ENCODE measurements at places on chromosomes 3 and 15.

DNA sequence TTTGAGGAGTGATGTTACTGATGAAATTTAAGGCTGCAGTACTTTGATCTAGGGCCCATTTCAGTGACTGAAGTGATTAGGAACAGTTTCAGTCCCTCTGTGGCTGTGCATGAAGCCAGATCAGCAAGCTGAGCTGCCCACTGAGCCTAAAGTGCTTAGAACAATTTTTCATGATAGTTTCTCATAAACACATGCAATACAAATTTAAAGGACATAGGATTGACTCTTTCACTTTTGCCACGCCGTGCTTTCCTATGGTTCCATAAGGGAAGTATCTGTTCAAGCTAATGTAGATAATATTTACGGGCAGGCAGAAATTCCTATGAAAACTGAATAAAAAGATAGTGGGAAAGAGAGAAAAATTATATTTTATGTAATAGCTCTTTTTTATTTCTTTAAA, 10.6 kb downstream of the ANKUB1 start:
- DNase-seq, result no peak

GRCh38 chr15:44300572-44300971, 12.1 kb downstream of the GOLM2 start:
- DNase-seq, result no peak

- DNase-seq, result no peak
Observed at GRCh38 chr3:154121701-154122551, 736 bp downstream of the ARHGEF26 start.

DNA sequence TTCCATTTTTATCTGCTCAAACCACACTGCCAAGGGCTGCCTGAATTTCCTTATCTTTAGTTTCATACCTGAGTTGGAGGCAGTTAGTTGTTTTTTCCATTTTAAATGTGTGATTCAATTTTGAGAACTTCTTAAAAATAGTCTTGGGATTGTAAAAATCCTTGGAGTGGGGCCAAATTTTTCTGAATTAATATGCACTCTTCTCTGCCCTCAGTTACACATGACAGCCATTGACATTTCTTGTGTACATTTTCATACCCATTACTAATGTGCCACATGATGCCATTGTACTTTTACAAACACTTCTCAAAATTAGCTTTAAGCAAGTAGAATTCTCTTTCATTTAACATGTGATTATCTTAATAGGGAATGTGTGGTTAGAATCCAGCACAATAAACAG, 141.7 kb downstream of the C3orf38 start:
- no peak for DNase-seq

DNA sequence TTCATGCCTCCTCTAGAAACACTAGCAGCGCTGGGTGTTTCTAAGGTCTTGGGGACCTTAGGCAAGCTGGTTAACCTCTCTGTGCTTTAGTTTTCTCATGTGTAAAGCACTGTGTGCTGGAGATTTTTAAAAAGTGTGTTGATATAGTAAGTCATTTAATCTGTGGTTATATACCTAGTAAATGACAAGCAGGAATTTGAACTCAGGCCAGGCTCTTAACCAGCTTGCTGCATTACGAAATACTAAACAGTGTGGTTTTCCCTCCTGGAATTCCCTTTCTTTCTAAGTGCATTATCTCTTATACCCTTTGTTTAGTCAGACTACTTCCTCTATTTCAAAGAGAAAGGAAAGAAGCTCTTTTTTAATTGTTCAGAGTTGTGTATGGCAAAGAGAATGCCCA, 26.5 kb downstream of the NEO1 start:
- no peak for DNase-seq

DNA sequence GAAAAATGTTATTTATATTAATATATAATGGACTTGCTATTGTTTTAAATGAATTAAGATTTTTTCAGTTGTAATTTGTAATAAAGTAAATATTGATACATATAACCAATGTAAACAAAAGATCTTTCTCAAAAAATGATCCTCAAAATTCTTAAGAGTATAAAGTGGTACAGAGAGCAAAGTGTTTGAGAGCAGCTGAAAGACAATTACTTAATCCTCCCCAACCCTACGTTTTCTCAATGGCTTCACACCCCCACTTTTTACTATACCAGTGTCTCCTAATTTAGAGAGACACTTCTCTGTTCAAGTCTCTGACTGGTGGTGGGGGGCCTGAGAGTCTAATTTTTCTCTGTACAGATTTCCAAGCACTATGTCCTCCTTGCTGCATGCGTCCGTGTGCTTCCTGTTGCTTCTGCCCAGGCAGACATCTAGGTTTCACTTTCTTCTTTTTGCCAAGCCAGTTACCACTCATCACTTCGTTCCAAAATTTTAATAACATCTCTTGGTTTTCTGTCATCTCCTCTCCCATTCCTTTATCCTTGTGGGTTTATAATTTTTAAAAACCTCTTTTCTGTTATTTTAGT, 276.3 kb upstream of the DNAJC19 start:
- no peak for DNase-seq

- no peak for DNase-seq
Observed at GRCh38 chr3:66863205-66864111, 134.6 kb upstream of the KBTBD8 start.

DNA sequence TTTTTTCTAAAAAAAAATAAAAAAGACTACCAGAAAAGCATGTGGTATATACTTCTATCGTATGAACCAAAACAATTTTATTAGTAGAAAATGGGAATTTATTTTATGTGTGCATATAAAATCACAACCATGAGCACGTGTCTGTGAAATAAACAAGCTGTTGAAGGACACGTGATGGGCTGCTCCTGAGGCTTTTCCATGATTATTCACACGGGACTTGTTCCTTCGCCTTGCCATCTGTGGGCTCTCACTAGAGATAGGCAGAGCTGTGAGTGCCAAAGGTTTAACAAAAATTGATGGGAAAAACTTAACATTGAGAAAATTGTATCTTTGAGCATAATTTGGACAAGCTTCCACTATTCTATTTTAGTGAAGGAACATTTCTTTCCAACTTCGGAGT, 12.4 kb upstream of the ETV5 start:
- DNase-seq, result no peak

DNA sequence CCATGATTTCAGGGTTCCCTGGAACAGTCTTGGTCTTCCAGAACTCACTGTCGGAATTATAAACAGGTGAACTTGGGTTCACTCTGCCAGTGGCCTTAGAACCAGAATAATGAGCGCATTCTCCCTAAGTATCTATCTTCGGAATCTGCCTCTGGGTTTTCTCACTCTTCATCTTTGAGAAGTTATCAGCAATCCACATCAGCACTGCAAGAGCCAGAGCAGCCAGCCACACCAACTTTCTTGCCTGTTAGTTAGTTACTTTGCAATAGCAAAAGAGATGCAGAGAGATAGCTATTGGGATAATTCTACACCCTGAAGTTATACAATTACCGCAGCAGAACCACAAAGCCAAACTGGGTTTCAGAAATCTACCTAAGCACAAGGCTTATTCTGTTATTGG, 25.8 kb downstream of the GLB1 start:
- no peak for DNase-seq

DNA sequence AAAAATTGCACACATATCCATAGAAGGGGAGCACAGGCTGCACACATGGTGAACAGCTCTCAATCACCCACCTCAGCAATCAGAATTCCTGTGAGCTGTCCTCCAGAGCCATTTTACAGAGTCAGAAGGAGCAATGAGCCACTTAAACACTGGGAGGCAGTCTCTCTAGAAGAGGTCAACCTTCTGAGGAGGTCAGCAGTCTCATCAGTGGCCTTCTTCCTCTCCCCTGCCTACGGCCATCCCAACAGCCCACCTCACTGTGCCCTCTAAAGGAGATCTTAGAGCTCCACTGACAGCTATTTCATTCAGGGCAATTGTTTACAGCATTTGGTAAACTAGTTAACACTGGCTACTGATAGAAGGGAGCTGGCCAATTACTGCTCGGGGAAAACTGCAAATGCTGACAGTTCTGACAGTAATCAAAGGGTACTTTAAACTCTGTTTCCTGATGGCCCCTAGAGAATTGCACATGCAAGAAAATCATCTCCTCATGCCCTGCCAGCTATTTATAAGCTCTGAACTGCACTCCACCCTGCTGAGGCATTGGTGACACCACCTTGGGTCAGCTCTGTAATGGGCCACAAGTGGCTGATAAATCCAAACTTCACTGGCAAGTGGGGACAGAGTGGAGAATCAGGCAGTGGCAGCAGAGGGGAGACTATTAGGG, 42.1 kb upstream of the TSPAN3 start:
- no peak for DNase-seq

DNA sequence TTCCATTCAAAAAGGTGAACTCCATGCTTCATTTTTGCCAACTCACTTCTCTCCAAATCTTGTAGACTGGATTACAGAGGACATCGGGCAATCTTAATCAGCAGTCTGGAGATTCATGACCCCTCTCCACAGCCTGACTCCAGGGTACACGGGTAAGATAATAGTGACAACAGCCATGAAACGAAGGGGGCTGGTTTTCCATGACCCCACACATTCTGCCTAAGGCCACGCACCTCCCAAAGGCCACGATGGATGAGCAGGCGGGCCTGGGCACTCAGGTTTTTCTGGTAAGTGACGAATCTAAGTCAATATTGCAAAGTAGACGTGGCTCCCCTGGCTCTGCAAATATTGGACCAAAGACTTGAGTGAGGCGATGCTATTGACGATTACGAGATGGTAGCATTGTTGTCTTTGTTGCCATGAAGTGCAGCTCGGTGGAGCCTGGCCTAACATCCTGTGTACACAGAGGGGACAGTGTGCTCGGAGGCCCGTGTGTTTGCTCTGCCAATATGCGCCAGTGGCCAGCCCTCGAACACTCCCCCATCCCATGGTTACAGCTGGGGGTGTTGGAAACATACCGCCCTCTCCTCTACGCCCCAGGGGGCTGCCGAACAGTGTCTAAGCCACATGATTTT, 119.1 kb downstream of the OPA1 start:
- peak; percentile 93 for DNase-seq

- DNase-seq, result no peak
Observed at GRCh38 chr3:179151474-179151873, 3.3 kb downstream of the PIK3CA start.

DNA sequence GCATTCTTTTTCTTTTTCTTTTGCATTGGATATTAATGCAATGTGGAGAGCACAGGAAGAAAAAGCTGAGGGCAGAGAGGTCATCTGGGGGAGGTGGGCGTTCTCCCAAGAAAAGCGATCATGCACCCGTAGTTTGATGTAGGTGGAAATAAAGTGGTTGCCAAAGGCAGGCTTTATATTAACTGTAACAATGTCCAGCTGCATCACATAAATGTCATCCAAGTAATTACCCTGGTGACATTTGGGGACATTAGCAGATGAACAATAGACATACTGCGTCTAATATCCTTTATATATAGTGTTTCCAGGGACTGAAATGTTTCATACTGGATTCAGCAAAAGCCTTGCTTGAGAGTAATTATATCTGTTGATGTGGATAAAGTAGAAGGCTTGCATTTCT, 135.5 kb downstream of the CNTN6 start:
- no peak for DNase-seq

GRCh38 chr15:92914103-92914499, 14.0 kb downstream of the CHD2 start:
- DNase-seq, result no peak

GRCh38 chr3:143928541-143929255, 42.9 kb upstream of the DIPK2A start:
- DNase-seq, result no peak

- DNase-seq, result no peak
Observed at GRCh38 chr3:192170659-192171058, 556.7 kb downstream of the FGF12 start.

- DNase-seq, result no peak
Observed at GRCh38 chr3:152196782-152197181, 71.9 kb upstream of the MBNL1 start.
